ENCODE measurements at places on chromosomes 16 and 17. TPM values are rescaled to one million over a fixed set of nuclear protein-coding genes. Genes with fewer than 3 reads are reported as not detected.

The SNRNP25 gene
- 59.1 TPM for total RNA-seq

The GDPD3 gene
- 18.6 TPM for total RNA-seq

The OR1A1 gene
- total RNA-seq: not detected

The CSH1 gene
- total RNA-seq: not detected

The TK1 gene
- 93.1 TPM for total RNA-seq

The ABCA8 gene
- not detected for total RNA-seq

The CIBAR2 gene
- total RNA-seq: not detected

GRCh38 chr17:78163881-78164747 lies 4.3 kb upstream of the SYNGR2 start:
- no peak for DNase-seq

DNA sequence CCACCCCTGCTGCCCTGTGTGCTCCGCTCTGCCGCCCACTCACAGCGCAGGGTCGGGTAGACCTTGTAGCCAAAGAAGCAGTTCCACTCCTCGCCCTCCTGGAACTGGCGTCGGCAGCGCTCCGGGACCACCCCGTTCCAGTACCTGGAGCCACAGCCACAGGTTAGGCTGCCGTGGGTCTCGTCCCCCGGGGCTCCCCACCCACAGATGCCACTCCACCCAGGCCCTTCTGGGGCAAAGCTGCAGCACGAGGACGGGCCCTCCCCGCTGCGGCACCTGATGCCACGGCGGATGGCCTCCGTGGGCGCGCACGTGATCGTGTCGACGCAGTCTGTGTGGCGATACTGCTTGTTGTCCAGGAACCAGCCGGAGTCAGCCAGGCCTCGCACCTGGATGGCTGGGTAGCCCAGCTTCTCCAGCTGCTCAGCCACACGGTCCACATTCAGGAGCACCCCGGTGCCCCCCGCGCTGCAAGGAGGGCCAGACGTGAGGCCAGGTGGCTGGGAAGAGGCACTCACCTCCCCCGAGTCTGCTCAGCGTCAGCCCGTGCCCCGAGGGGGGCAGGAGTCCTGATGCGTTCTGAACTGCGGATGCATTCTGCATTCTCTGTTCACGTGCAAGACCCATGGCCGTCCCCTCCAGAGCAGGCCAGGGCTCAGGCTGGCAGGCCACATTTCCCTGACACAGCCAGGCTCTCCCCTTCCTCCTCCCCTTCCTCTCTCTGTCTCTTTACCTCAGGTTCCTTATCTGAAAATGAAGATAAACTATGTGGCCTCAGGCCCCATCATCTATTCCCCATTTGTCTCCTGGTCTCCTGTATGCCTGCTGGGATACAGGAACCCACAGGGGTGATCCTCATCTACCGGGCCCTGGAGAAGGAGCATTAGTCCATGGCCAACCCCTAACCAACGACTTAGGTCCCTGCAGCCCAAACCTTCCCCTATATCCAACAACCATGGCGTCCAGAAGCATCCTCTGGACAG lies 4.1 kb downstream of the NOTUM start:
- DNase-seq: no peak

DNA sequence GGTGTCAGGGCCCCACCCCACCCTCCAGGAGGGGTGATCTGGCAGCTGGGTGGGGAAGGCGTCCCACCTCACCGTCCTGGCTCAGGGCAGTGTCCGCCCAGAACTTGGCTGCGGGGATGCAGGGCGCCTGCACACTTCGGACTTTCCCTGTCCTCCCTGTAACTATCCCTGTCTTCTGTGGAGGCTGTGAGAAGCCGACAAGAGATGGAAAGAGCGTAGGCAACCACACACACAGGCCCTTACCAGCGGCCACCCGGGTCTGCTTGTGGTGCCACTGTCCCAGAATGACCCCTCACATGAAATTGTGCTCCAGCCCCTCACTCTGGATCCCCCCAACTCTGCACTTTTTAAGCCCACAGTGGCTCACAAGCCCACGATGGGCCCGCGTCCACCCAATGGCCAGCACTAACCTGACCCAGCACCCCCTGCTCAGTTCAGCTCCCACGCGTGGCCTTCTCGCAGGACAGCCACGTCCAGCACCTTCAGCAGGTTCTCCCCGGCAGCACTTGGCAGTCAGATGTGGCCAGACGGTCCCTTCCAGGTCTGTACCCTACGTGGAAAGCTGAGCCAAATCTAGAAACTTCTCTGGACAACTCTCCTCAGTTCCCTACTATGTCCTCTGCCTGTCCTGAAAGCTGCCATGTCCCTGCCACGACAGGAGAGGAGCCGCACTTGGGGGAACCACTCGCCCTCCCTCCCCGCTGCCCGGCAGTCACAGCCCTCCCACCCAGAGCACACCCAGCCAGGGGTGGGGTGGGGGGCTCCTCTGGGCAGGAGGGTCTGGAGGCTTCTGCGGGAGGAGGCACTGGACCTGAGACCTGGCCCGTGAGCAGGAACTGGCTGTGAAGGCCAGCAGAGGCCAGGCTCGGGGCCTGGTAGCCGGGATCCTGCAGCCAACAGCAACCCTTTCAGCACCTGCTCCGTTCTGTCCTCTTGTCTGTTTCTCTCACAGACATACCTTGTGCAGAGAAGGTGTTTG lies 38.0 kb downstream of the PEMT start:
- DNase-seq: no peak

DNA sequence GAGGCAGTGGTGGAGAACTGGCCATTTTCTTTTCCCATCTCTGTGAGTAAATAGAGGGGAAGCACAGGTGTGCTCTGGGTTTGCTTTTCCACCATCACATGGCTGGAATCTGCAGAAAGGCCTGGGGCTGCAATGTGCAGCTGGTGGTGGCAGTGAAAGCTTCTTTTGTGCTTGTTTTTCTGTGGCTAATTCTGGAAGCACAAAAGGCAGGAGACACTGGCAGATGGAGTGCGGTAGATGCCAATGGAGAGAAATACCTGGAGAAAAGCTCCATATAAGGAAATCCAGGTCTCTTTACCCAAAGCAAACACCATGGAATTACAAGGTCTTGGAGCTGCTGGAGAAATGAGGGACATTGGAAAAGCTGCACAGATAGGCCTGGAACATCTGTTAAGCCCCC lies 146.9 kb downstream of the HAPSTR1 start:
- no peak for DNase-seq

- no peak for DNase-seq
Observed at GRCh38 chr16:65909310-65910050, 457.0 kb upstream of the CDH5 start.

GRCh38 chr16:4574919-4575705 lies 19.0 kb downstream of the C16orf96 start:
- DNase-seq: peak; percentile 46

DNA sequence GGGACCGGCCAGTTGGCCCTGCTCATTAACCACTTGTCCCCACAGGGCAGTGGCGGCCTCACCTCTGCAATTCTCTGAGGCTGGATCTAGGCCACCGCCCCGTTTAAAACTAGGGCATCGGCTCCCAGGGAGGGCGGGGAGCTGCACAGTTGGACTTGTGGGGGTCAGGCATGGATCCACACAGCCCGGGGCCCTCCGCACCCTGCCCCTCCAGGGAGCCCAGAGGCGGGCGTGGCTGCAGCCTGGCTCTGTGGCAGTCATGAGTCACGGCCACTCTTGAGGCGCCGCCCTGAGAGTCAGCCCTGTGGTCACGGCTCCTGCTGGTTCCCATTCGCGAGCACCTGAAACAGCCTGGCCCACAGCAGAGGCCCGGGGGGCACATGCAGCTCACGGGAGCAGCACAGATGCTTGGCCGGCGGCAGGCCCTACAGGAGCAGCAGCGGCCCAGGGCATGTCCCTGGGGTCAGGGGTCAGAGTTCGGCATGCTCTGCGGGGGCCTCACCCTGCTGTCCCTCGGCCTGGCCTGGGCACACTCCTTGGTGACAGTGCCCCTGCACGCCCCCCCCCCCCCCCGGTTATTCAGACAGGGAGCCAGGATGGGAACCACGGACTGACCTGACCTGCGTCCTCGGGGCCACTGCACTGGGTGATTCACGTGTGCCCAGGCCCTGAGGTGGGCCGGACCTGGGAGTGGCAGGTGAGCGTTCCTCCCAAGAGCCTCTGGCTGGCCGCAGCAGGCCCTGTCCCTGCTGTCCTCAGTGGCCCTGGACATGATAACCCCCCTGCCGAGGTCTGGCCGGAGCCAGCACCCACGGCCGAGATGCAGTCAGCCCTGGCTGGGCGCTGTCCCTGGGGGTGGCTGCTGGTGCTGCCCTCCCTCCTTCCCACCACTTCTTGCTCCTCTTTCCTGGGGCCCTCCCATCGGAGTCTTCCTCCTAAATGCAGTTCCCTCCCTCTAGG lies 8.2 kb downstream of the CAPN15 start:
- no peak for DNase-seq

GRCh38 chr17:45628019-45628418 lies 137.5 kb upstream of the PLEKHM1 start:
- DNase-seq: no peak

- no peak for DNase-seq
Observed at GRCh38 chr17:73335591-73336407, 24.0 kb upstream of the CDC42EP4 start.

DNA sequence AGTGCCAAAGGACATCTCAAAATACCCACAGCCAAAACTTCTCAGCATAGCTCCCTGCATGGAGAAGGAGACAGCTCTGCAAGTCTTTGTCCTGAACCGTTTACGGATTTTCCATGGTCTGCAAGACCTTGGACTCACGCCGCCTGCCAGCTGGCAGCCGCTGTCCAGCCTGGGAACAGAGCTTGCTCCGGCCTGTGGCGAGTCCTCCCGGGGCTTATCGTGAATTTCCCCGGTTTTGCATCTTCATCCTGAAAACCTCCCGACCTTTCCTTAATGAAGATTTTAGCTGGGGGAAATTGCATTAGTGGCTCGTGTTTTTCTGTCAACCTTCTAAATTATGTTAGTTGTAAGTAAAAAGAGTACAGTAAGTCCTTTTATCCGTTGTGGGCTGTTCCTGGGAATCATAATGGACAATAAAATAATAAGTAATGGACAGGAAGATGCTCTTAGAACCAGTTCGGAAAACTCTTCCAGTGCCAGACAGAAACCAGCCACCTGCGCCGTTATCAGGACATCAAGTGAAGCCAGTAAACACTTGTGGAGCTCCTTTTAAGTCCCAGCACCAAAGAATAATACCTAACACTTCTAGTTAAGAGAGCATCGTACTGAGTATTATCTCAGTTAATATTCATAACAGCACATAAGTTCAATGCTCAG lies 112.4 kb upstream of the NOL11 start:
- no peak for DNase-seq

DNA sequence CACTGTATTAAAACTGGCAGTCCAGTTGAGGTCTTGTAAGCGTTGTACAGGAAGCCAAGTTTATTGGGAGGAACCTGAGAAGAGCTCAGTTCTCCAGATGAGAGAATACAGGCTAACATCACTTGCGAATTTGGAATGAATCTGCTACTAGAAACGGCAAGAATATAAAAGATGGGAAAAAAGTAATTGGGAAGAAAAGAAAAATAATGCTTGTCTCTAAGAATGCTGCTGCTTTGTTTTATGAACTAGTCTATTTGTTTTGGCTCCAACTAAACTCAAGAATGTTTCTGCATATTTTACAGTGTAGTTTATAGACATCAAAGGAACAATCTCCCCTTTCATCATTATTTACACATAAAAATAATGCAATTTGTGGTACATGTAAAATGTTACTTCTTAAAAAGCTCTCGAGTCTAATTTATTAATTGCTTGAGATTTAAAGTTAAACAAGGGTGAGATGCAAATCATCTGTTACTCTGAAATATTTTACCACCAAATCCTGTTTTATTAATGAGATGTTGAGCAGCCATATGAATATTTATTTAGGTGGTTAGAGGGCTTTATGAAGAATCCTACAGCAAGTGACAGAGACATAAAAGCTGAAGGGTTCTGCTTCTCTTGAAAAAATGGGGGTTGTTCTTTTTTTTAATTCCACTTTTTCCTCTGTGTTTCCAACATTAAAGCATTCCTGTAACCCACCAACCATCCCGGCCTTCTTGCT lies 162.1 kb upstream of the AXIN2 start:
- DNase-seq: no peak

DNA sequence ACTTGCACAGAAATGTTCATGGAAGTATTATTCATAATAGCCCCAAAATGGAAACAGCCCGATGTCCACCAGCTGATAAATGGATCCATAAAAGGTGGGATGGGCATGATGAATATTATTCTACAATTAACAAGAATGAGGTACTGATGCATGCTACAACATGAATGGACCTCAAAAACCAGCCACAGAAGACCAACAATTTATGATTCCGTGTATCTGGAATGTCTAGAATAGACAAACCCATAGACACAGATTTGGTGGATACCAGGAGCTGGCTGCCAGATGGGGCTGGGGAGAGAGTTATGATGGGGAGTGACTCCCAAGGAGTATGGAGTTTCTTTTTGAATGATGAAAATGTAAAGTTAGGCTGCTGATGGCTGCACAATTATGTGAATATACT lies 10.8 kb upstream of the NAGLU start:
- no peak for DNase-seq

DNA sequence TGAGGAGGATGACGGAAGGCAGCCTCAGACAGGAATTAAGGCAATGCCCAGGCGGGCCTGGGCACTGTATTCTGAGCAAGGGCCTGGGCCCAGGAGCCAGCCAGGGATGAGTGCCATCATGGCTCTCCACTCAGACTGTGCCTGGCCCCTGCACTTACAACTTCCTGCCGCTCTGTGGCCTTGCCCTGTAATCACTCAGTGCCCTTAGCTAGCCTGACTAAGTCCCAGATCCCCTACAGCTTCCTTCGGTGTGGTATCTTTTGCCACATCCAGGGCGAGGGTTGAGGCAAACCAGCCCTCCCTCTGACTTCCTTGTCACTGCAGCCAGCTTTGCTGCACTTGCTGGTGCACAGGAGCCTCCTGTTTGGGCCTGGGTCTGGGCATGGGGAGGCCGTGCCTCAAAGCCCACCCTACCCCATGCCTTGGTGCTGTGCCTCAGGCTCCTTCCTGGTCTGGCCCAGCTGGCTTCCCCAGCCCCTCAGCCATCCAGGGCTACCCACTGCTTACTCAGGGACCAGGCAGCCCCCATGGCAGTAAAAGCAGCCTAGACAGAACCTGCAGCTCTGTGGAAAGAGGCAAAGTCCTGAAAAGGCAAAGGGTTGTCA lies 9.3 kb downstream of the SLC46A1 start:
- no peak for DNase-seq

- DNase-seq: no peak
Observed at GRCh38 chr16:79067600-79067999, 532.9 kb downstream of the MAF start.

GRCh38 chr17:54180950-54181349 lies 358.2 kb downstream of the KIF2B start:
- no peak for DNase-seq

DNA sequence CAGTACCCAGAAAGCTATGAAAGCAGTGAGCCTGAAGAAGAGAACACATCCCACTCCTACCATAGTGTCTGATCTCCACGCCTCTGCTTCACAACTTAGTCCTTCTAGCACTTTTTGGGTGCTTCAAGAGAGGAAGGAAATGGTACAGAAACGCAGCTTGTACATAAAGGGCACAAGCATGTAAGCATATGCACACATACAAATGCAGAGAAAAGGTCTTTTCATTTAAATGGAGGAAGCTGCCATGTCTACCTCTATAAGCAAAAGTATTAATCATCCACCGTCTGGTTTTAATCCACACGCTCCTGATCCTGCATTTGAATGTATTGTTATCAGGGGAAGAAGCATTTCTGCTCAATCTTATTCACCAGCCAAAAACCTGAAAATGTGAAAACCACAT lies 100.7 kb downstream of the HIC1 start:
- no peak for DNase-seq

All from activated naive CD8-positive, alpha-beta T cell treated with anti-CD3 and anti-CD28 coated beads, Interleukin-2, amount 10 ng/mL, durations not matched to agents 7 days and 5 days (primary cell).